ENCODE measurements at places on chromosomes 16 and 17. TPM values are rescaled to one million over a fixed set of nuclear protein-coding genes. Genes with fewer than 3 reads are reported as not detected.

COPRS gene
- 35.0 TPM for total RNA-seq

NFATC3 gene
- 81.2 TPM for total RNA-seq

KSR1 gene
- total RNA-seq = 113 TPM

SPATA33 gene
- 6.8 TPM for total RNA-seq

KRTAP9-4 gene
- not detected for total RNA-seq

MMP2 gene
- not detected for total RNA-seq

ITGAL gene
- 222 TPM for total RNA-seq

ATP2A1 gene
- 3.4 TPM for total RNA-seq

All from activated CD4-positive, alpha-beta T cell treated with anti-CD3 and anti-CD28 coated beads for 36 hours (primary cell).